Ascending aorta (tissue), 2 donors: ENCODE measurements at places on chromosomes 16 and 17.

GRCh38 chr16:54879681-54880080 lies 51.0 kb upstream of the IRX5 start:
- no peak for DNase-seq

- no peak for DNase-seq
Observed at GRCh38 chr16:80065541-80065940, 465.0 kb upstream of the MAF start.

DNA sequence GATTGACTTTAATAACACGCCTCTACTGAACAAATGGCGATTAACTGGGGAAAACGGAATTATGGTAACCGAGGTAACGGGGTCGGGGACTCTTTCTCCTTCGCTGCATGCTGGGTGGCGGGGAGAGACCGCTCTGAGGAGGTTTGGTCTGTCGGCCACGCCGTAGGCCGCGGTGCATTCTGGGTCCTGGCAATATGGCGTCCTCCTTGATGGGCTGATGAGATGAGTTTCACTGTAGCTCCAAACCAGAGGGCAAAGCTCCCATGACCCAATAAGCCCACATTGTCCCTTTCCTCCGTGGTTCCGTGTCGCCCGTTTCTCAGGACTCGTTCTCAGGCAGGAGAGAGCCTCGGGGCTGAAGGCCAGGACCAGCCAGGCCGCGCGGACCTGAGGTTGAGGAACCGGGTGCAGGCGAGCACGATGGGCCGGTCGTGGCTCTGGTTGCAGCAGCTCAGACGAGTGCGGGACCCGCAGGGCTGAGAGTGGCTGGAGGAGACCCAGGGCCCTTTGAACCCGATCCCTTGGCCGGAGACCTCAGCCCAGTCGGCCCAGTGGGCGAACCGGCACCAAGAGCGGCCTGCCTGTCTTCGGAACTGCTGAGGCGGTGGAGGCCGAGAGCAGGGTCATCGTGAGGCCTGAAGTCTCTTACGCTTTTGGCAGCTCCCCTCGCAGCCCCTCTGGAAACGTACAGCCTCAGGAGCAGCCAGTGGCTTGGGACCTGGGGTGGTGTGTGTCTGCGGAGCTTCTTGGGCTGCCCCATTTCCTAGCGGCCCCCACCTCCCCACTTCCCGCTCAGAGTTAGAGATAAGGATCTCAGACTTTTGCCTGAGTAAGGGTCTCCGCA lies at the start of gene RPTOR:
Gene RPTOR, plus strand, starts transcription at position 184 of the 844 bp plus-strand sequence. CDS start 792 bp downstream, outside the sequence.
- DNase-seq, result peak; percentile 92

DNA sequence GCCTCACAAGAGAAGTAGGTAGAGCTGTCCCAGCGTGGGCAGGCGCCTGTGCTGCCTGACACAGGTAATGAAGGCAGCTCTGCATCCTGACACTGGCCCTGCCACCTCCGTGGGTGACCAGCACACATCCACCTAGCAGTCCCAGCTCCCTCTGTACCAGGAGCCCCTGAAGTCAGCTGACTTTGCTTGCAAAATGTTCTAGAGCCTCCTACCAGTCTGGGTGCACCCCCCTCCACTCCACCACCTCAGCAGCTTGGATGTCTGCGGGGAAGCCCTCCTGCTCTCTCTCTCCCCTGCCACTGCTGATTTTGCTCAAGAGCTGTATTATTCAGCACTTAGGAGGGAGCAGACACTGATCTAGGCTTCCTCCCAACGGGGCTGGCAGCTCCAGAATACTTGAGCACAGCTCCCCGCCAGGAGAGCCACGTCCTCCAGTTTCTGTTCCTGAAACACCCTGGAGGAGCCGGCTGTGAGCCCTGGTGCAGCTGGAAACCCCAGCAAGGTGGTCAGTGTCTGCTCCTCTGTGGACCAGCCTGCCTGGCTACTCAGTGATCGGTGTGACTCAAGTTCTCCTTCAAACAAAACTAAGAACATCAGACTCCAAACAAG lies 1.0 kb downstream of the RNF166 start:
- DNase-seq, result no peak

- no peak for DNase-seq
Observed at GRCh38 chr16:86605950-86606349, 27.6 kb downstream of the FOXL1 start.

- no peak for DNase-seq
Observed at GRCh38 chr17:16935786-16936185, 36.1 kb downstream of the TNFRSF13B start.

GRCh38 chr16:66408163-66409048 lies 18.7 kb upstream of the BEAN1 start:
- peak; percentile 59 for DNase-seq

DNA sequence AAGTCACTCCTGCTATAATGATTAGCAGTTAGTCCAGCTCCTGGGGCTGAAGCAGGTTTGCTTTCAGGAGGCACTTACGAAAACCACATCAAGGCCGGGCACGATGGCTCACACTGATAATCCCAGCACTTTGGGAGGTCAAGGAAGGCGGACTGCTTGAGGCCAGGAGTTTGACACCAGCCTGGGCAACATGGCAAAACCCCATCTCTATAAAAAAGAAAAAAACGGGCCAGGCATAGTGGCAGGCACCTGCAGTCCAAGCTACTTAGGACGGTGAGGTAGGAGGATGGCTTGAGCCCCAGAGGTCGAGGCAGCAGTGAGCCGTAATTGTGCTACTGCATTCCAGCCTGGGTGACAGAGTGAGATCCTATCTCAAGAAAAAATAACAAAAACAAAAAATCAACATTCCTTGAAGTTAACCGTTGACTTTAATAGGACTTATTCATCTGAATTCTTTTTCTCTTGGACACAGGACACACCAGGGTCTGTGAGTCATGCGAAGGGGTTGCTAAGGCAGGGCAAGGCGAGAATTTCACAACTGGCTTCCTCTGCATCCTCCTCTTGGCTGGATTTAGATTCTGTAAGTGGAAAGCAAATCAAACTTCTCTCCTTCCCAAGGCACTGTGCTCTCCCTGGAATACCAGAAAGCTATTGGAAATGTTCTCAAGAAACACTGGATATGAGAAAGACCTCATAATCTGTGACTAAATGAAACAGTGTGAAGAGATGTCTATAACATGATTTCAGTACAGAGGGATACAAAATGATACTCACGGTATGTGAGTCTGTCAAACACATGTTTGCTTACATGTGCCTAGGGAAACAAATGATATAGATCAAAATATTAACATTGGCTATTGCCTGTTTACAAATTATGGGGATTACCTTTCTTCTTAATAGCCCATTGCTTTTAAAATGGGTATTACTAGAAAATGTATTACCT lies 99.5 kb downstream of the SYCE1L start:
- DNase-seq, result no peak

DNA sequence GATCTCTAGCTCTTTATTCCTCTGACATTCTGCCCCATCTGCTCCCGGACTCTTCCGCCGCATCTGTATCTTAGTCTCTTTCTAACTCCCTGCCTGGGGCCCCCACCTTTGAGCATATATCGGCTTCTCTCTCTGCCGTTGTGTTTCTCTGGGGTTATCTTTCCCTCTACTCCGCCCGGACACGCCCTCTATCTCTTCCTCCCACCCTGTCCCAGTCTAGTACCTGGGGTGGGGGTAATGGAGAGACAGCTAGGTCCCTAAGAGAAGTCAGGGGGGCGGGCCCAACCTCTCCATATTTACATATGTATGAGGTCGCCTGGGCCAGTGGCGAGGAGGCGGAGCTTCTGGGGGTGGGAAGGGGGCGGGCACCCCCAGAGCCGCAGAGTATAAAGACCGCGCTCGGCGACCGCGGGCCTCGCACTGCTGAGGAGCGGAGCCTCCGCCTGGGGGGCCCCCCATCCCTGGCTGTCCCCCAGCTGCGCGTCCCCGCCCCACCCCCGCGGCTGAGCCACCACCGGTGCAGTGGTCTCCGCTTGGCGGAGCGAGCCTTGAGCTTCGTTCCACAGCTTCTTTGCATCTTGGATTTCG lies at the start of gene ATP1B2:
Gene ATP1B2, plus strand, starts transcription at position 418 of the 588 bp plus-strand sequence. CDS start 593 bp downstream, outside the sequence.
- DNase-seq, result peak; percentile 73

- DNase-seq, result no peak
Observed at GRCh38 chr16:75794426-75794825, 68.1 kb upstream of the CPHXL start.

DNA sequence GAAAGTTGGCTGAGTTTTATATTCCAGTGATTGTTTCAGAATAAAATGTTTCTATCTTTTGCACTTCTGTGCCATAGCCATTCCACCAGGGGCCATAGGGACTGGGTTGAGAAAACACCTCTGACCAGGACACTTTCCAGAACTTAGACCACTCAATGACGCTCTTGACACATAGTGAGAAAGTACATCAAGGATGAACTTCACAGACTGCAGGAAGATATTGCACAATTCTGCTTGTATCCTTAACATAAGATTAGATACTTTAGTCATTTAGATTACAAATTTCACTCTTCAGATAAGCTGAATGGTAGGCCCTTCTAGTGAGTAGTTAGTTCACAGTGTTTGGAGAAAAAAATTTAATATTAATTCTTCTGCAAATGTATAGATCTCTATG lies 13.0 kb upstream of the MPHOSPH6 start:
- no peak for DNase-seq

GRCh38 chr17:3845621-3846436 lies at the start of gene NCBP3:
Gene NCBP3, minus strand, starts transcription at chr17:3846246. Its CDS starts 23 bp downstream, at chr17:3846223.
- DNase-seq, result peak; percentile 93

DNA sequence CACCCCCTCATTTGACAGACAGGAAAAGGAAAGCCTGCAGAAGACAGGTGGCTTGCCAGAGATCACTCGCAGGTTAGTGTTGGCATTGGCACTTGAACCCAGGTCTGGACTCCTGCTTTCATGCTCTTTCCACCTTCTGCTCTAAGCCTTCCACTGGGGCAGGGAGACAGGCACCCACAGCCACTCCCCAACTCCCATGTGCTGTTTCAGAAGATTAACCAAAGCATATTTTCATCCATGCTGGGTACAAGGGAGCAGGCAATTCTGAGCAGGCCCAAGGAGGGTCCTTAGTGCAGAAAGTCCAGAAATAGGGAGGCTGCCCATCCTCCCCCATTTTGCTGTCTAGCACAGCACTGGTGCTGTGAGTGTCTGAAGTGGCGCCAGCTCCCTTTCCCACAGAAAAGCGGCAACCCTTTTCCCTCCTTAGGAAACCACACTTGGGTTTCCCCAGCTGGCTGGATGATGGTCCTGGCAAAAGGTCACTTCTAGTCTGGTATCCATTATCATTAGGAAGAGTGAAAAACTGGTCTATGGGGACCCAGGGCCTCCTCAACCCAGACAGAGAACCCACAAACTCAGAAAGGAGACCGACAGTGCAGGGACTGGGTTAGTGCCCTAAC lies 2.0 kb upstream of the CAVIN1 start:
- DNase-seq, result no peak

DNA sequence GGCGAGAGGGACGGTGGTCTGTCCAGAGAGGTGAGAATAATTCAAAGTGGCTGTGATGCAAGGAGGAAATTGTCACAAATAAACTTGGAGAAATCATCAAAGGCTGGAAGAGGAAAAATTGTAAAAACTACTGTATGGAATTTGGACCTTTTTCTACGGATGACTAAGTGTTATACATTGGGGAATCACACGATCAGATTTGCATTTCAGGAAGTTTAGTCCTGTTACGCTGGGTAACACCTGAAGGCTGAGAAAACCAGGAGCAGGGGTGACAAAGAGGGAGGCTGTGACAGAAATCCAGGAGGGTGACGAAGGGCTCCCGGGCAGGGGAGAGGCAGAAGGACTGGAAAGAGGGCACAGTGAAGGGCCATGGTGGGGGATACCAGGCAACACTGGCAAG lies 511.7 kb downstream of the CDH13 start:
- DNase-seq, result no peak

DNA sequence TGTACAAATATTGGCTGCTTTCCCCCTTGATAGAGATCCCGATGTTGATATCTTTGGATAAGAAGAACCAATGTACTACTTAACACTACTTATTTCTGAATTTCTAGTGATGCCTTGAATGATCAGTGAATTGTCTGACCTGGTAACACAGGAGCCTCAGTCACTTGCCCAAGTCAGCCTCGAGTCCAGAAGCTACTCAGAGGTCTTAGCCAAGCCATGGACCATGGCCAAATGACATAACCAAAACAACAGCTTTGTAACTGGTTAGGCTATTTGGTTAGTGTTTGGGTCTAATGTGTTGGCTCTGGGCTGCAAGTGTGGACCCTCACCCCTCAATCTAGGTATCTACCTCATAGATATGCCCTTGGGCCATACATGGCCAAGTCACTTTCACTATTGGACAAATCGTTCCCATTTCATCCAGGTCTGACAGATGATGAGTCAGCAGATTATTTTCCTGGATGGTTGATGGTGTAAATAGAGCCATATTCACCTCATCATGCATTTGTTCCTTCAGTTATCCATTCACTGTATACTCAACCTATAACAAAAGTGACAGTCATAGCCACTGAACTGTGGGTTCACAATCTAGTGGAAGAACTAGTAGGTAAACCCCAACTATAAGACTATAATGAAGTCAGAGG lies 3.5 kb downstream of the RBFOX1 start:
- no peak for DNase-seq

DNA sequence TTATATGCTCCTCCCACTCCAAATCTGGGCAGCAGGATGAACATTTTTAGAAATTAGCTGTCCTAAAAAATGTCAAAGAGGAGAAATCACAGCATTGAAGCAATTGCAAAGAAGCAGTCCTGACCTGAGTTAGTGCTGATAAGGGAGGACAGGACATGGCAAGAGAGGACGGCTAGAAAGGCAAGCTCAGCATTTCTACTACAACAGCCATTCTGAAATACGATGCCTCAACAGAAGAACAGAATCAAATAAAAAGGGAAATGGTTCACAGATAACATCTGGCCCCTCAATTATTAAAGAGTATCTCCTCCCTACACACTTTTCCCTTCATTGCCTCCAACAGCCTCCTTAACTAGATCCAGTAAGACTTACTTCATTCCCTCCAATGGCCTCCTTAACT lies 18.3 kb downstream of the VPS53 start:
- DNase-seq, result no peak

GRCh38 chr16:85648805-85649204 lies 35.7 kb downstream of the GSE1 start:
- no peak for DNase-seq

GRCh38 chr17:64784353-64785010 lies 122.4 kb upstream of the SMURF2 start:
- DNase-seq, result no peak

DNA sequence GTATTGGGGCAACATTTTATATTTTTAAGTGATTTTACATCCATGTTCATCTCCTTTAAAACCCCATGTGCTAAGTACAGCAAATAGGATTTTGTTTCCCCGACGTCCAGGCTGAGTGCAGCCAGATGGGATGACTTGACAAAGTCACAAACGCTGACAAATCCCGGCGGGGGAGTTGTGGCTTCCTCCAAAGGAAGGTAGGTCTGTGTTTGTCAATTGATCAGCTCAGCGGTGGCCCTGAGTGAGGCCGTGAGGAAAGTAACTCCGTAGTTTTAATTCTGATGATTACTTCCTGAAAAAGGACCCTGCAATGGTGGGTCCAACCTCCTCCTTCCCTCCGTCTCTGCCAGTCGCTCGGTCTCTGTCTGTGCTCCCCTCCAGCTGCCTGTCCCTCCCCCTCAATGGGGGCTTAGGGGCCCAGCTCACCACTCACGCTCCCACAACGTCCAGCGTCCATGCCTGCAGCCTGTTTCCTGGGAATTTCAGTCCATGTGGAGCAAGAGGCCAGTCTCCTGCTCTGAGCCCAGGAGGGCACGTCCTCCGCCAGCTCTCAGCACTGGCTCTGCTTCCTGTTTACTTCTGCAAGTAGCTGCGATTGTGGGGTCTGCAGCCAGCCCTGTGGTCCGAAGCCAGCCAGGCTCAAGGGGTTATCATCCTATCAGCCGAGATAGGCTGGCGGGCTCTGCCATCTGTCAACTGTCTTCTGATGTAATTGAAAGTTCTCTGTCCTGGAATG lies 209.4 kb upstream of the FOXF1 start:
- no peak for DNase-seq

- no peak for DNase-seq
Observed at GRCh38 chr16:68284847-68285246, 20.5 kb downstream of the SLC7A6 start.
